ENCODE measurements at places on chromosomes 3 and 15.

- DNase-seq = no peak
Observed at GRCh38 chr15:83961311-83961710, 274.3 kb upstream of the GOLGA6L4 start.

DNA sequence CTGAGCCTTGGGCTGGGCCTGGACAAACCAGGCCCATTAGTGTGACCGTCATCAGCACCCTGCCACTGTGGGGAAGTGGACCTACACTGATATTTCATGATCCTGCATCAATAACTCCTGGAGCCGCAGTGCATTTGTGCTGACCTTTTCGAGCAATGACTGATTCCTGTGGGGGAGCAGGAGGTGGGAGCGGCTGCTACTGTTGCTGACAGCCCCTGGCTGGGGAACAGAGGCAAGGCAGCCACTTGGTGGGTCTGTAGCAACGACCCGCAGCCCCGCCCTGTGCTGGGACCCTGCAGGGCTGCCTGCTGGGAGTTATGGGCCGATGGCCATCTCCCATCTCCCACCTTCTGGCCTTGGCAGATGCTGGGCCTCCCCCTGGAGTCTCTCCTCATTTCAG lies 42.1 kb downstream of the CCDC33 start:
- DNase-seq = no peak

DNA sequence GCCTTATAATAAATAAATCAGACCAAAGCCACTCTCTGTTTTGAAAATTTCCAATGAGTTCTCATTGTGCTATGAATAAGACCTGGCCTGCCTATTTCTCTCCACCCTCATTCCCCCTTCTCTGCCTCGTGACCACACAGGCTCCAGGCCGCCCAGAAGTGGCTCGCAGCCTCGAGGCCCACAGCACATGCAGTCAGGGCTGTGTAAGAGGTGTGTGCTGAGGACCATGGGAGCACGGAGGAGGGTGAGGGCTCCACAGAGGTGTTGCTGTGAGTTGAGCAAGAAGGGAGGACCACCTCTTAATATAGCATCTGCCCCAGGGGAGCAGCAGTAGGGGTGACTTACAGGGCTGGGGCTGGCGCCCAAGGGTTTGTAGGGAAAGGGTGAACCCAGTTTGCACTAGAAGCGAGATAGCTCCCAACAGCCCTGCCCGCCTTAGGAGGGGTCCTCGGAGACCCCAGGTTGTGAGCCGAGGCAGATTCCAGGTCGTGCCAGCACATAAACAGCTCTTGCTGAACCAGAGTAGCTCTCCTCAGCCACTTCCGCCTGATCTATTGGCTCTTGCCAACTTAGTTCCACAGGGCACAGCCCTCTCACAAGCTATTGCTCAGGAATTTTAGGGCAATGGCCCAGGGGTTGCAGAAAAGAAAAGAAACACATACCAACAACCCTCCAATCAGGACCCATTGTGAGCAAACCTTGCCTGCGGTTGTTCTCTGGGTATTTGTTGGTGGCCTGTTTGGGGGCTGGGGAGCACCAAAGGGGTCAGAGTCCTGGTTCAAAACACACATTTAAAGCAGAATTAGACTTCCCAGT lies 117.7 kb downstream of the MYLK start:
- no peak for DNase-seq

DNA sequence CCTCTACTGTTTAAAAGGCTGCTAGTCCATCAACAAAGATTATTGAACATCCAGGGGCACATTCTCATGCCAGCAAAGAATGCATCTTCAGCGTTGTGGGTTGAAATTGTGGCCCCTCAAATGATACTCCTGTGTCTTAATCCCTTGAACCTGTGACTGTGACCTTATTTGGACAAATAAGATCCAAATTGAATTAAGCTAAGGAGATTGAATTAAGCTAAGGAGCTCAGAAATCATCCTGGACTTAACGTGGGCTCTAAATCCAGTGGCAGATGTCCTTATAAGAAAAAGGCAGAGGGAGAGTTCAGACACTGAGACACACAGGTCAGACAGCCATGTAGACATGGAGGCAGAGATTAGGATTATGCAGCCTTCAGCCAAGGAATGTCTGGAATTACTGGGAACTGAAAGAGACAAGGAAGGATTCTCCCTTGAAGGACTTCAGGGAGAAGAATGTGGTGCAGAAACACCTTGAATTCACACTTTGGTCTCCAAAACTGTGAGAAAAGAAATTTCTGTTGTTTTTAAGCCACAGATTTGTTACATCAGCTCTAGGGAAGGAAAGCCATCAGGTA lies 57.3 kb upstream of the SLC24A5 start:
- DNase-seq = no peak

DNA sequence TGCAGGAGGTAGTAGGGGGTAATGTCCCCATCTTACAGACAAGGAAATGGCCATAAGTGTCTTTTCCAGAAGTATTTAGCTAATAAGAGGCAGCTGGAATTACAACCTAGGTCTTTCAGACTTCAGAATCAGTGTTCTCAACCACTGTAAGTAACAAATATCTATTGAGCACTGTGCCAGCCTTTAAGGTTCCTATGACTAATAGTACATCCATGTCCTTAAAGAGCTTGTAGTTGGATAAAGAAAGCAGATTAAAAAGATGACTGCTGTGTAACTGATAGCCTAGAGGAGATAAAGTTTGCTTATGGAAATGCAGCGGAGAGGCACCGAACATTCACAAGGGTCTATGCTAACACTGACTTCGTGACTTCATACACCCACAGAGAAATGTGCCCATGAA lies 136.0 kb downstream of the KCNMB2 start:
- DNase-seq = no peak

DNA sequence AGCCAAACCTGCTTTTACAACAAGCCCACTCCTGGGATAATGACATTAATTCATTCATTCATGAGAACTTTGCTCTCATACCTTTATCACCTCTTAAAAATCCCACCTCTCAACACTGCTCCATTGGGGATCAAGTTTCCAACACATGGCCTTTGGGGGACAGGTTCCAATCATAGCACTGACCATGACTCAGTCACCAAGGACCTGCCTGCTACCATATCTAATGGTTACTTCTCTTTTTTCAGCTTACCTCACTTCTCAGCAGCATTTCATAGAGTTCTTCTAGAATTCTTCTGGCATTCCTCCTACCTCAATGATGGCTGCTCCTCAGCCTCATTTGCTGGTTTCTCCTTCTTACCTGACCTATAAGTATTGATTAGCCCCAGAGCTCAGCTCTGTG lies 36.9 kb upstream of the RYK start:
- DNase-seq = peak; percentile 30

DNA sequence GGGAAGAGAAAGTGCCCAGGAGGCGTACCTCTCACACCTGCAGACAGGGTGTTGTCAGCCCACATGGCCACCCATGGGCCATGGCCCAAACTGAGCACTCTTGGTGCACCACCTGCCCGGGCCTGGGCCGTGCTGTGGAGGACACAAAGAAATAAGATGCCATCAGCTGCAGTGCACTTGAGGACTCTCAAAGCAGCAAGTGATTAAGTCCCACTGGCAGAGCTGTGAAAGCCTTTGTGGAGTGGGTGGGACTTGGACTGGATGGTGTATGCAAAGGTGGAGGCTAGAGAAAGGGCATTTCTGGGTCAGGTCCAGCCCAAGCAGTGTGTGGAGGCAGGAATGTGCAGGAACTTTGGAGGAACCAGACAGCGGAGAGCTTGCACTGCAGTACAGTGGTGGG lies 122.3 kb downstream of the MEGF11 start:
- DNase-seq = no peak

DNA sequence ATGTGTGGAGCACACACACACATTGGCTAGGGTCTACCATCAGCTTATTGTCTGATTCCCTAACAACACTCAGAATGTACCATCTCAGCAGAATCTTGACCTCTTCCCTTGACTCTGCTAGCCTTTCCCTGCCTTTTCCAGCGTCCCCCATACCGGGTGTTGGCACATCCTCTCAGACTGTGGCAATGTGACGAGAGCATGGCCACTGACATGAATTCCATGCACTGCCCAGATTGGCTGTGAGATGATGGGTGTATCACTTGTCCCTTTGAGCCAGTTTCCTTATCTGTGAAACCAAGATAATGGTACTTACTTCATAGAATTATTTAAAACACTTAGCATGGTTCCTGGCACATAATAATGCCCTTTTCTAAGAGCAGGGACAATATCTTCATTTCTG lies 60.3 kb upstream of the EIF1B start:
- DNase-seq = no peak

GRCh38 chr3:9113040-9113439 lies 136.4 kb downstream of the SRGAP3 start:
- DNase-seq = no peak

- DNase-seq = no peak
Observed at GRCh38 chr3:170517242-170517945, 68.5 kb downstream of the SLC7A14 start.

GRCh38 chr3:71395927-71396695 lies 187.4 kb downstream of the FOXP1 start:
- DNase-seq = no peak

GRCh38 chr15:44726568-44727484 lies 9.5 kb upstream of the TRIM69 start:
- peak; percentile 79 for DNase-seq

GRCh38 chr3:44476963-44477311 lies 533 bp downstream of the ZNF445 start:
- no peak for DNase-seq

DNA sequence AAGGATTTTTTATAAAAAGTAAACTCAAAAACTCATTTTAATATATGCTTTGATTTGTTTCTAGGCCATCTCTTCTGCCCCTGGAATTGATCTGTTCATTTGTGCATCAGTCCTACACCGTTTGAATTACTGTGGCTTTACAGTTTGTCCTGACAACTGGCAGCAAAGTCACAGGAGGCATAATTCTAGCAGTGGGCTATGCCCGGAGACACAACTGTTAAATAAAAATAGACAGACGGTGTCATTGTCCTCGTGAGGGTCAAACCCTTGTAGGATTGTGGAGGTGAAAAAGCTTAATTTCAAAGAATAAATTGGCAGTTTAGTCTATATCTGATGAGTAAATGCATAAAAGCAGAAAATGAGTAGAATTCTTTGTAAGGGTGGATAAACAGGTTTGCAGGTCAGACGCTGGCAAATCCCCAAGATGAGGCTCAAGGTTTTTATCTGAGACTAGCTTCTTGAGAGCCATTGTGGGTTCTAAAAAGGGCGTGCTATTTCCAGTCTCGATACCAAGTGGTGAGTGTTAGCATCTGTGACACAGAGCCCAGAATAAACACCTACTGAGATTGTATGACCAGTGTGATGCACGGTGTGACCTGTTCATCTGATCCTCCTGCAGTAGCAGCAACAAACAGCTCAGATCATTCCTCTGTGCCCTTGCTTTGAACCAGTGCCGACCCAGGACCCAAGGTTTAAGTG lies 51.5 kb upstream of the SLCO3A1 start:
- no peak for DNase-seq

DNA sequence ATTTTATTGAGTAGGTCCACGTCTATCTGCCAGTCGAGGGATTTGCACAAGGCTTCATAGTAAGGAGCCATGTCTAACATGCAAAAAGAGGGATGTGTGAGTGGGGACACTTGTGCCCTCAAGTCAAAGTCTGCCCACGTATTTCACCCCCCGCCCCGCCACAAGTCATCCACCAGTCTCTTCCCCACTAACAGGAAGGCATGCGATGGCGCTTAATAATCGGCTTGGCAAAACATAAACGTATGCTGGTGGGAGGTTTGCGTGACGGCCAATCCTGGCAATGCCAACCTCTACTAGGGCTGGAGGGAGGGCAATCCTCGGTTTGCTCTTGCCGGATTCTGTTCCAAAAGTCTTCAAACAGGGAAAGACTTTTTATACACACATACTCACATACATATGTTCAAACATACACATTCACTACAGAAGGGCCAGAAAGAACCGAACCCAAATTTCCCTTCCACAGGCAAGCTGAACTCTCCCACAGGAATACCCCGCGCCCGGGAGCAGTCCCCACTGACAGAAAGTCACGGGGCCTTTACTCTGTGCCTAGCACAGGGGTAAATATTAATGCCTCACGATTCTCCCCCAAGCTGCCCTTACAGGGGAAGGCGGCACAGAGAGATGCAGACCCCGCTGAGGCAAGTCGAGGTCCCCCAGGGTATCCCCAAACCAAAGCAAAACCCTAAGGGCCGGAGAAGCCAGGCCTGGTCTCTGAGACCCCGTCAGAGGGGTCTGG lies 675 bp downstream of the PSMD6 start:
- no peak for DNase-seq

GRCh38 chr15:51536965-51537574 lies 85.5 kb downstream of the DMXL2 start:
- DNase-seq = no peak

Measured in activated CD8-positive, alpha-beta memory T cell treated with anti-CD3 and anti-CD28 coated beads for 24 hours (primary cell).